CD4-positive, CD25-positive, alpha-beta regulatory T cell (primary cell): ENCODE measurements at places on chromosomes 7 and 10.

DNA sequence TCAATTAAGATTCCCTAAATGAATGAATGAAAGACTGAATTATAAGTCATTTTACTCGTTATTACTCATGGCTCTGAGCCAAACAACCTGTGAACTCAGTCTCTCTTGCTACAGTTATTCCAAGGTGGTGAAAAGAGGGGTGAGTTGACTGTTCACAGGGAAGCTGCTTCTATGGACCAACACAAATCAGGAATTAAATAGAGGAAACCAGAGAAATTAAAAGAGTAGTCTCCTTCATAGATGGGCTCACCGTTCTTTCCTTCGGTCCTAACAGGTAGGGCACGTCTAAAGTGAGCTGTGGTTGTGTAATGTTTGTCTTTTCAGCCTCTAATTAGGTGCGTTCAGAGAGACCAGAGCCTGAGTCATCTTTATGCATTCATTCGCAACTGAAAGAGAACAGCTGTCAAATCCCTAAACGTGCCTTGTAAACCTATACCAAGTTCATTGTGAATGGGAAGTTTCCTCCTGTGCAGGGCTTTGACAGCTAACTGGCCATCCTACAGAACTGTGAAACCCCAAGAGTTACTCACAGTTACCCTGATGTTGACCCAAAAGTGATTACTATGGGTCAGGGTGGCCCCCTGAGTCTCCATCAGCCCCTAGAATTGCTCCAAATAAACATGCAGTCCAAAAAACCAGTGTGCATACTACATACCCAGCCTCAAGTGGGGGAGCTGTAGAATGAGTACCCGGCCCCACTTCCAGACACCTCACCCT, 18.2 kb upstream of the C10orf53 start:
- DNase-seq = no peak

- no peak for DNase-seq
Measured at GRCh38 chr10:107166403-107166802, 1.9 kb upstream of the SORCS1 start.

- DNase-seq = no peak
Measured at GRCh38 chr10:79178070-79178576, 109.4 kb downstream of the ZMIZ1 start.

DNA sequence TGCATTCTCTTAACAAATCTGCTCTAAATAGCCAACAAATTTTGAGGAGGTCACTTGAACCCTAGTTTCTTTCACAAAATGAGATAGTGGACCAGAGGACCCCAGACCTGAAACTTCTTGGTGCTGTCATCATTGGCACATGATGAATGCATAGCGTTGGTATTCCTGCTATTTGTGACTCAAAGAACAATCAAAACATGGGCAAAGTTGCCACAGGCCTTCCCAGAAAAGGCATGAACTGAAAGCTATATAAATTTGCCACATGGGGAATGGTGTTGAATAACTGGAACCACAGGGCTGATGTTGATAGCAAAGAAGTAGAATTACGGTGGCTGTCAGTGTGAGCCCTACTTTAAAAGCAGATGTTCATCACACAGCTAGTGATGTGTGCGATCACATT, 219.9 kb upstream of the KMT2E start:
- no peak for DNase-seq

GRCh38 chr10:12484941-12485805, 135.8 kb downstream of the CAMK1D start:
- peak; percentile 2 for DNase-seq

- no peak for DNase-seq
Measured at GRCh38 chr10:553233-553632, 136.2 kb downstream of the DIP2C start.

DNA sequence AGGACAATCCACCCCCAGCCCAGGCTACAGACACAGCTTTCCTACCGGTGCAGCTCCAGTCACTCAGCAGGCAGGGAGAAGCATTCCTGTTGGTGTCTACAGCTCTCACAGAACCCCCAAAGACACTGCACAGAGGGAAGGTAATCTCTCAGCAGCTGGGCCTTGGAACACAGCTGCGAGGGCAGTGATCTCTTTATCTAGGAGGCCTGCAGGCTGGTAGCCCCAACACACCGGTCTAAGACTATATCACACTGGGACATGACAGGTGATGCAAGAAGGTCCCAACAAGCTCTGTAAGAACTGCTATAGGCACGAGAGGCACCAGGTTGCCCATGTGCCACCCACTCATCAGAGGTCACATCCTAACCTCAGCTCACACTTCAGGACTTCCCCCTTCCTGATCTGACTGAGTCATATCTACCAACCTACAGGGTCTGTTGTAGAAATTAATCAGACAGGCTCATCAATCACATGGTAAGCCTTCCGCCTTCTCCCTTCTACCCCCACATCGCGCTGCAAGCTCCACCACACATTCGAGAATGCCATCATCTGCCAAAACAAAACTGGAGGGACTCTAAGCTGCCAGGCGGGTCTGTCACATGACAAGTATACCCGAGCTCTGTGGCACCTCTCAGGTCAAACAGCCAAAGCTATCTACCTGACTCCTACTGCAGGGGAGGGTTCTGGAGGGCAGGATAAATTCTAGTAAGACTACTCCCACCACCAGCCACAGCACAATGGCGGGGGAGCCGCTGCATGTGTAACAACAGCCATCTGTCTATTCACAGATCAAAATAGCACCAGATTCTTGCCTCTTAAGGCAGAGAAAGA, 26.1 kb downstream of the FAM53B start:
- DNase-seq = peak; percentile 78

DNA sequence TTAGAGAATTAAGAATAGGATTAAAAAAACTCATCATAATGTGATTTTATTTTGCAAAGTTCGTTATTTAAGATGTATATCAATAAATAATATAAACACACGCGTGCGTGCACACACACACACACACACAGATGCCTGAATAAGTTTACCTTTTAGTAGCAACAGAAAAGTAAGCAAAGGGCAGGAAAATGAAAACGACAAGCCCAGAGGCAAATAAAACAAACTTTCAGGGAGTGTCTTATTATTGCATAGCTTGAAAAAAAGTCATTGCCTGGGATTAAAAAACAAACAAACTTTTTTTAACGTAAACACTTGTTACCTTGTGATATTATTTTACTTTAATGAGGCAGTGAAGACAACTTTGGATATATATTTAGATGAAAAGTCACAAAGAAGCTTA, 226.4 kb downstream of the BAMBI start:
- no peak for DNase-seq
